ENCODE measurements at places on chromosomes 1 and 21.

DNA sequence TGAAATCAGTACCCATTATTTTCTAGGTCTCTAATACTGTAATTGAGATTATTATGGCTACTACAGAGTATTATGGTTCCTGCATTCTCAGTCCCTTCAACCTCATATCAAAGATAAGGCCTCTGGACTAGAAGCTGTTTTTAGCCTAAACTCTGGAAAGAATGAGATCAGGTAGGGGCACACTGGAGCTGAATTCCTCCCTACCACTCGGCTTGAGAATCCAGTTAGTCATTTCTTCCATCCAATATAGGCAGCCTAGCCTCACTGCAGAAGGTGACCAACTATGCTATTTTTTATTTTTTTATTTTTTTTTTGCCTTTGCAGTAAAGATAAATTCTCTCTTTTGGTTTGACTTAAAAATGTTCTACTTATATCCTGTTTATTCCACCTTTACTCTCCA is 8.0 kb upstream of the HAX1 start:
- no peak for DNase-seq

GRCh38 chr21:29117372-29117955 is 13.0 kb upstream of the MAP3K7CL start:
- no peak for DNase-seq

GRCh38 chr1:41525891-41526587 is 41.6 kb upstream of the EDN2 start:
- DNase-seq, result no peak

DNA sequence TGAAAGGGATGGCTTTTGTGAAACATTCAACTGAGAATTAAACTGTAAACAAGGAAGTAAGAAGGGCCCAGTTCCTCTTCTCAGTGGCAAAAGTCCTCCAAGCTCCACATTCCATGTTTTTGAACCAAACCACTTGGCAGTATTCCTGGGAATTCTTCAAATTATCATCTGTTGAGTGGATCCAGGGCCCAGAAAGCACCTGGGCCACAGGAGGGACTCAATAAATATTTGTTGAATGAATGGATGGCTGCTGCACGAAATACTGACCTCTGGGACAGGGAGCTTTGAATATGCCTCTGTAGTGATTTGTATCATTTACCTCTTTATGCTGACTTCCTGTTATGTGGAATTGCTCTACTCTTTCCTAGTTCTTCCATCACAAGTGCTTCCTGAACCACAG is 4.7 kb downstream of the SLC35F3 start:
- DNase-seq, result no peak
